Endothelial cell (in vitro differentiated cells): ENCODE measurements at places on chromosomes 3 and 15. TPM values are rescaled to one million over a fixed set of nuclear protein-coding genes. Genes with fewer than 3 reads are reported as not detected.
A peak's percentile ranks its signal among the peaks of the same experiment; 100 is the strongest.

The ABCC5 gene
- total RNA-seq: 45.9 TPM

DNA sequence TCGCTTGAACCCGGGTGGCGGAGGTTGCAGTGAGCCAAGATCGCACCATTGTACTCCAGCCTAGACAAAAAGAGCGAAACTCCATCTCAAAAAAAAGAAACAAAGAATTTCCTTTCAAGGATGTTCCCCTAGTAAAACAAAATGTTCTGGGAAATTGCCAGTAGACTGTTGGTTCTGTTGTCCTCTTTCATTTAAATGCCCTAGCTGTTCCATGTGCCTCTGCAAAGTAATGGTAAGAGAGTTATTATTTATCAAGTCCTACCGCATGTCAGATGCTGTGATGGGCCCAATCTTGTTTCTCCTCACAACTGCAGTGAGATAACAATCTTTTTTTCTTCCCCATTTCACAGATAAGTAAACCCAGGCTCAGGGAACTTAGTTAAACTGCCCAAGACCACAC lies 254.3 kb upstream of the TPM1 start:
- no peak for DNase-seq

The CCK gene
- total RNA-seq: not detected

DNA sequence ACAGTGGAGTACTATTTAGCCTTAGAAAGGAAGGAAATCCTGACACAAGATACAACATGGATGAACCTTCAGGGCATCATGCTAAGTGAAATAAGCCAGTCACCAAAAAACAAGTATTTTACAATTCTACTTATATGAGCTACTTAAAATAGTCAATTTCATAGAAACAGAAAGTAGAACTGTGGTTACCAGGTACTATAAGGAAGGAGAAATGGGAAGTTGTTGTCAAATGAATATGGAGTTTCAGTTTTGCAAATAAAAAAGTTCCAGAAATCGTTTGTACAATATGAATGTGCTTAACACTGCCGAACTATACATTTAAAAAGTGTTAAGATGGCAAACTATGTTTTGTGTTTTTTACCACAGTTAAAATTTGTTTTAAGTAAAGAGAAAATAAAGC lies 26.8 kb downstream of the TRANK1 start:
- DNase-seq: no peak

DNA sequence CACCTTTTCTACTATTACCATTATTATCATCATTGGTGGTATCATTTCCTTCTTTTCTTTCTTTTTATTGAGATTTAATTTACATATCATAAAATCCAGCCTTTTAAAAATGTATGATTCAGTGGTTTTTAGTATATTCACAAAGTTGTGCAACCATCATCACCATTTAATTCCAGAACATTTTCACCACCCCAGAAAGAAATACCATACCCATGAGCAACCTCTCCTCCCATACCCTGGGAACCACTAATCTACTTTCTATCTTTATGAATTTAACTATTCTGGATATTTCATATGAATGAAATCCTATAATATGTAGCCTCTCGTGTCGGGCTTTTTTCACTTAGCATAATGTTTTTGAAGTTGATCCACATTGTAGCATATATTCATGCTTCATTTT lies 29.1 kb downstream of the AAGAB start:
- DNase-seq: no peak

DNA sequence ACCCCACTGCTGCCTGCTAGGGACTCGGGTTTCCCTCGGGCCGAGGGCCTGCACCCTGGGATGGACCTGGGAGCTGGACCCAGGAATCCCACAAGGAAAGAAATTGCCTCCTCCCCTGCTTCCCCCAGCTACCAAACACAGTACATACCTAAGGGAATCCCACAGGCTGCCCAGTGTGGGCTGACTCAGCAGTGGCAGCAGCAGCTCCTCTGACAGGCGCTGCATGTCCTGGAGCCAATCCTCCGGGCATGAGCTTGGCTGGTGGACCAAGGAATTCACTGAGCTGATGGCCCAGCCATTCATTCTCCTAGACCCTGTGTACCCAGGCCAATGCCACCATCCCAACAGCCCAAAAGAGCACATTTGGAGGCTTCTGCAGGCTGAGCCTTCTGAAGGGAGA lies 9.5 kb upstream of the LTK start:
- no peak for DNase-seq

- peak; percentile 75 for DNase-seq
Measured at GRCh38 chr15:40081691-40082194, 26.9 kb downstream of the BMF start.

The PLOD2 gene
- total RNA-seq: 28.0 TPM

DNA sequence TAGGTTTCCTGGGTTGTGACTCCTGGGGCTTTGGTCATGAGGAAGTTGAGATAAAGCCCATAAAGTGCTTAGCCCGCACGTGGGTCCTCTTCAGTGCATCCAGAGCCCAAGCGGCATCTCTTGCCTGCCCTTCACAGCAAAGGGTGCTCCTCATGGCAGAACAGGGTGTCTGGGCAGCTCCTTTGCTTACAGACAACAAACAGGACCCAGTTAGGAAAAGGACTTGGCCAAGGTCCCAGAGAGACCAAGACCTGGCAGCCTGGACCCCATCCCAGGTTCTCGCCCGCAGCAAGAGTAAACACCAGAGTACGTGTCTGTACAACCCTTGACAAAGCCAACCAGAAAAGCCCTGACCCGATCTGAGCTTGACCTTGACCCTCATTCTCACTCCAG lies 27.0 kb downstream of the ALS2CL start:
- no peak for DNase-seq

The POLG gene
- 64.5 TPM for total RNA-seq

DNA sequence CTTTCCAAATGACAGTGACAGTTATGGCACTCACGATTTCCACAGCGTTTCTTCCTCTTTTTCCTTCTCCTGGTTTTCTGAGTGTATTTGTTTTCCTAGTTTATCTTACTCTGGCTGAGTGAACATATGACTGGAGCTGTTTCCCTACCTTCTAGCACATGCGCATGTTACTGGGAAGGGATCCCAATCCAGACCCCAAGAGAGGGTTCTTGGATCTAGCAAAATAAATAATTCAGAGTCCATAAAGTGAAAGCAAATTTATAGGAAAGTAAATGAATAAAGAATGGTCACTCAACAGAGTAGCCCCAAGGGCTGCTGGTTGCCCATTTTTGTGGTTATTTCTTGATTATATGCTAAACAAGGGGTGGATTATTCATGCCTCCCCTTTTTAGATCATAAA lies 23.8 kb downstream of the METTL6 start:
- DNase-seq: no peak

- no peak for DNase-seq
Measured at GRCh38 chr15:101712078-101712477, 12.2 kb downstream of the TARS3 start.

GRCh38 chr3:63896332-63897030 lies 15.7 kb downstream of the SCAANT1 start:
- DNase-seq: no peak

- DNase-seq: no peak
Measured at GRCh38 chr3:40103829-40104228, 205.7 kb upstream of the EIF1B start.

The CASR gene
- not detected for total RNA-seq

The USP19 gene
- 38.8 TPM for total RNA-seq

- no peak for DNase-seq
Measured at GRCh38 chr3:16089521-16089920, 85.0 kb upstream of the GALNT15 start.

- DNase-seq: no peak
Measured at GRCh38 chr3:13338231-13338630, 81.9 kb downstream of the NUP210 start.

GRCh38 chr15:86894269-86894668 lies 814.6 kb downstream of the AGBL1 start:
- DNase-seq: no peak

The SERINC4 gene
- not detected for total RNA-seq

DNA sequence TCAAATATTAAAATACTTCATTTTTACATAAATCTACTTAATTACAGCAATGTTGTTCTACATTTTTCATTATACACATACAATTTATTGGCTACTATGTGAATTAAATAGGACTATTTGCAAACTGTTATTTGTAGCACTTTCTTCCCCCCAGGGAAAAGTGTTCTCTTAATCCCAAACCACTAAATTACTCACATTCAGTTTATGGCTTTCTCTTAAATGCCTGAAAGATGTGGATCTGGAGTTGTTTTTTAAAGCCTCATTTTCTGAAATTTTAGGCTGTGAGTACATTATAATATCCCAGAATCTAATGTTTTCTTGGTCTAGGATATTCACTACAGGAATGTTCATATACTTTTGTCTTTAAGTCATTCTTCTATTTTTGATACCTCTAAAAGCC lies 32.7 kb downstream of the PRTG start:
- DNase-seq: no peak

DNA sequence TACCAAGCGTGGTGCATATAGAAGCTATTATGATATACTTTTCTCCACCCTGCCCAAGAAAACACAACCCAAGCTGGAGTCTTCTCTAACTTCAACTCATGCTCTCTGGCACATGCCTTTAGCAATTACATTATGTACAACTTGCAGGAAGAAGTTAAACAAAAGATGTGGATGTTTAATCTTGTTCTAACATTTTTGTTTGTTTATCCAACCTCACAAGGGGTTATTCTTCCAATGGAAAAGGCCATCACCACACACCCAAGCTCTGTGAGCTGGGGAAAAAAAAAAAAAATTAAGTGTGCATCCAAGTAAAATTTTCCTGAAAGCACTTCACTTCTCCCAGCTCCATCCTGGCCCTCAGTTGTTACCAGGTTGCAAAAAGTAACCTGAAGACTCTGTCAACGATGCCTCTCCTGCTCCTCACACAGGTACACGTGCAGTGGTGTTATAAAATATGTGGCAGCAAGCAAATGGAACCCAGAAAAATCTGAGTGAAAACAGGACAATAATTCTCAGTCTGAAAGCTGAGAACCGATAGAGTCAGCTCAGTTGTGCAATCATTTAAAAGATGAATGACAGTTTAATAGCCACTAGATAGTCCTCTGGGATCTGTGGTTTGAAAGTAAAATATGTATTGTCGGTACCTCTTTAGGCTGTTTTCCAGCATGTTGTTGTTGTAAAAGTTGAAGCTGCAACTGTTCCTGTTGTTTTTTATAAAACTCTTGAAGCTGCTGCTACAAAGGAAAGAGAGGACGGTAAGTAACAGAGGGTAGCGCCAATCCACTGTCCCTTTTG lies 531.4 kb downstream of the FOXP1 start:
- no peak for DNase-seq

The MYZAP gene
- total RNA-seq: 55.3 TPM

The GOLGA8A gene
- 46.0 TPM for total RNA-seq

The PPARG gene
- total RNA-seq: 3.2 TPM

DNA sequence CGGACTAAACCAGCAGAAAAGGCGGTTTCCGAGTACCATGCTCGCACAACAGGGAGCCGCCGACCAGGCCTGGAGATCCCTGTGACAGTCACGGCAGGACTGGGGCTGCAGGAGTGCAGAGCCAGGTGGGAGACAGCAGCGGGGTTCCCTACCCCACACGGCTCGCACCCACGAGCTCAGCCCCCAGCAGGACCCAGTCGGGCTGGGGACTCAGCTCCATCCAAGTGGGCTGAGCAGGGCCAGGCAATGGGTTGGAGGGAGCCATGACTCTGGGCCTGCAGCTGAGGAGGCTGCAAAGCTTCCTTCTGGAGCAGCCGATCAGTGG lies 15.8 kb downstream of the XXYLT1 start:
- DNase-seq: no peak

- no peak for DNase-seq
Measured at GRCh38 chr15:81221449-81221848, 24.8 kb downstream of the IL16 start.

The ERICH6 gene
- 0.31 TPM for total RNA-seq

The SI gene
- not detected for total RNA-seq

GRCh38 chr3:172061724-172062184 lies 22.4 kb downstream of the FNDC3B start:
- no peak for DNase-seq

The SOX14 gene
- total RNA-seq: 19.7 TPM

The MCF2L2 gene
- 1.8 TPM for total RNA-seq

GRCh38 chr3:62798000-62798399 lies 77.2 kb downstream of the CADPS start:
- no peak for DNase-seq

DNA sequence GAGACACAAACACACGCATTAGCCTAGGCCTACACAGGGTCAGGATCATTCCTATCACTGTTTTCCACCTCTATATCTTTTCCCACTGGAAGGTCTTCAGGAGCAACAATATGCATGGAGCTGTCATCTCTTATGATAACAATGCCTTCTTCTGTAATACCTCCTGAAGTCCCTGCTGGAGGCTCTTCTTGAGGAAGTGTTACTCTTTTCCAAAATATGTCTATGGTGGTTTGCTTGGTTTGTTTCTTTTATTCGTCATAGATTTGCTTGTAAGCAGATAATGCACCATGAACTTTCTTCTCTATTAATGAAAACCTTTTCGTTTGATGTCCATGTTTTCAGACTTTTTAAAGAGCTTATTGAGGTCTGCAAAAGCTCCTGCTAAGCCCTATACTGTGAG lies 109.3 kb downstream of the GMPS start:
- no peak for DNase-seq

DNA sequence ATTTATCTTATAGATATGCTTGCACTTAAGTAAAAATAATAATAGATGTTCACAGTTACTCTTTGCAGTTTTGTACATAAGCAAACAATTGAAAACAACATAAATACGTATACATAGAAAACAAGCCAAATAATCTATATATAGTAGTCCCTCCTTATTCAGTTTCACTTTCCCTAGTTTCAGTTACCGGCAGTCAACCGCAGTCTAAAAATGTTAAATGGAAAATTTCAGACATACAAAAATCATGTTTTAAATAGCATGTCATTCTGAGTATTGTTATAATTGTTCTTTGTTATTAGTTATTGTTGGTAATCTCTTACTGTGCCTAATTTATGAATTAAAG lies 262.0 kb downstream of the CGGBP1 start:
- DNase-seq: no peak

DNA sequence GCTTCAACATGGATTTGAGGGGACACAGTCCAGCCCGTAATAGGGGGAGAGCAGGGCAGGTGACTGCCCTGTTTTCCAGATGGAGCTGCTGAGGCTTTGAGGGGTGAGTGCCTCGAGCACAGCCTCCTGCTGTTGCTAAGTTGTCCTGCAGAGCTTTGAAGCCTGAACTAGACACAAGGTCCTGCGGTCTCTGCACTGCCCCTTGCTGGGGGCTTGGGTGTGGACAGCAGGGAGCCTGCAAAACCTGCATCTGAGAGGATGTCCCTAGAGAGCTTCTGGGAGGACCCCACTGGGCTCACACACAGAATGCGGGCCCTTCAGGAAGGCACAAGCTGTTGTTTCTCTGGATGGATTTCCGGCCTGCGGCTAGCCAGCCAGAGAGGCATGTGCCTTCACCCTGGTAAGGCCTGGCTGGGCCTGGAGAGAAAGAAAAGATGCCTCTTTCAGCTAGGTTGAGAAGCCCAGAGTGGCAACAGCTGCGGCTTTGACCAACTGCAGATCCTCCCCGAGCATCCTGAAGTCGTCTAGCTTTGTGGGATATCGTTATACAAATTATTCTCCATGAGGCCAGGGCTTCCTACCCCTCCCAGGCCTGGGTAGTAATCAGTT lies 226.2 kb downstream of the SLCO3A1 start:
- DNase-seq: no peak
